SJSA1 (cell line): ENCODE measurements at places on chromosomes 7 and 10.
A peak's percentile ranks its signal among the peaks of the same experiment; 100 is the strongest.

DNA sequence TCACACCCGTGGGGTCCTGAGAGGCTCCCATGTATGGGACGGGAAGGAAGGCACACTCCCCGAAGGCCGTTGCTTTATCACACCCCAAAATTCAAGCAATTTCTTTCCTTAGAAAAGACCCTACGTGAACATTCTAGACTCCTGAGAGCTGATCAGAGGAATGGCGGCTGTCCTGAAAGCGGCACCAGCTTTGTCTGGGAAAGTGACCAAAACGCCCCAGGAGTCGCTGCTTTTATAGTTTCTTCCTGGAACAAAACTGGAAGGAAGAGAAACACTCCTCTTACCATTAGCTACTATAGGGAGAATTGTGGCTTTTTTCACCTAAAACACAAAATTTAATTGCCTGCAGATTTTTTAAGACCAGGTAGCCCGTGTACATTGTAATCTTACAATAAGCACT lies 261.8 kb upstream of the RNF32 start:
- H3K4me3 ChIP-seq = no peak overlapping the region
- no peaks in the 10 kb centered on the region for H3K27me3 ChIP-seq
- no peak overlapping the region for H3K27ac ChIP-seq
- no peaks in the 10 kb centered on the region for H3K4me1 ChIP-seq

- peaks cover 27% of the 10 kb centered on the region for H3K4me1 ChIP-seq
- DNase-seq = no peak
- no peak overlapping the region for H3K4me3 ChIP-seq
Measured at GRCh38 chr10:125015356-125015944, 73.5 kb downstream of the ZRANB1 start.

GRCh38 chr7:95286096-95286495 lies 38.2 kb downstream of the PON1 start:
- no peak overlapping the region for H3K4me3 ChIP-seq
- H3K4me1 ChIP-seq = no peaks in the 10 kb centered on the region
- H3K27me3 ChIP-seq = no peaks in the 10 kb centered on the region; the same call in none of the 2 replicates
- H3K36me3 ChIP-seq = no peaks in the 10 kb centered on the region
- DNase-seq = no peak
- no peak overlapping the region for H3K27ac ChIP-seq

- DNase-seq = no peak
- peaks cover 19% of the 10 kb centered on the region for H3K4me1 ChIP-seq
- no peak overlapping the region for H3K4me3 ChIP-seq
Measured at GRCh38 chr10:48659790-48660189, 24.9 kb upstream of the WDFY4 start.

- H3K27ac ChIP-seq = no peak overlapping the region
- no peak for DNase-seq
- H3K36me3 ChIP-seq = no peaks in the 10 kb centered on the region
- no peaks in the 10 kb centered on the region for H3K27me3 ChIP-seq
Measured at GRCh38 chr7:27586825-27587224, 75.9 kb downstream of the HIBADH start.

DNA sequence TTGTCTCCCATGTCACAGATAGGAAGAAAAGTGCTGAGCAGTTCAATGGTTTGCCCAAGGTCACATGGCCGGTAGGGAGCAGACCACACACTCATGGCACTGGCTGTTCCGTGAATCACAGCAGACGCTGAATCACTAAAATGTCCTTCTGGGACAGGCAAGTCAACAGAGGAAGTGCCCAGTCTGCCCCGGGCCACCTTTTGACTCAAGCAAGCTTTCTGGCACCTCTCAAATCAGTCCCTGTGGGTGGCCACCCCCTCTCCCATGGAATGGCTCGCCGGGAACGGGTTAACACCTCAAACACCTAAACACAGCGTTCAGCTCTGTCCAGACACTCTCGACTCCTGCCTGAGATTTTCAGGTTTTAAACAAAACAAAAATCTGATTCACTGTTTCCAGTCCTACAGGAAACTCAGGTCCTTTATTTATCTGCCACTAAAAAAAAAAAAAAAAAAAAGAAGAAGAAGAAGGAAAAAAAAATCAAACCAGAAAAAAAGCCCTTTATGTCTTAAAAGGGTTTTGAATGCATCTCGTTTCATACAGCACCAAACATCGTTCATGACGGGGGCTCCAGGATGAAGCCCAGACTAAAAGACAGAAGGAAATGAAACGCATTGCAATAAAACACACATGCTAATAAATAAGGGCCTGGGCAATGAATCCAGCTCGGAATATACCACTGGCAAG lies 15.5 kb downstream of the CARD11 start:
- H3K4me3 ChIP-seq = no peak overlapping the region
- DNase-seq = peak; percentile 81
- H3K27ac ChIP-seq = peak overlapping the region; percentile 56
- no peaks in the 10 kb centered on the region for H3K36me3 ChIP-seq
- peaks cover 25% of the 10 kb centered on the region for H3K4me1 ChIP-seq
- no peaks in the 10 kb centered on the region for H3K27me3 ChIP-seq

GRCh38 chr10:35781643-35782035 lies 139.5 kb upstream of the FZD8 start:
- H3K27me3 ChIP-seq = no peaks in the 10 kb centered on the region
- H3K4me3 ChIP-seq = no peak overlapping the region
- DNase-seq = no peak
- no peaks in the 10 kb centered on the region for H3K36me3 ChIP-seq

DNA sequence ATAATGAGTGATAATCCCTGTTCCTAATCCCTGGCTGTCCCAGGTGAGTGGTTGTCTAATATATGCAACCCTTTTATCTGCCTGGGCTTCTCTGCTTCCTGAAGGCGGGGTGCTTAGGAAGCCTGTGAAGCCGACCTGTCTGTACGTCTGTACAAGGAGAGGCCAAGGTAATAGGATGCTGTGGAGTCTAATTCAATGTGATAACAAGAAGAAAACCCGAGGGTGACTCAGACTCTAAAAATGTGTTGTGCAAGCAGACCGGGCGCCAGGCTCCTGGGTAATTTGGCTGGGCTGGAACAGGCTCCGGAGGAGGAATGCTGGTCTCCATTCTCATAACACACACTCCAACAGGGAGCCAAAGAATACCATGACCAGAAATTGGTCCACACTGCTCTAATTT lies 43.6 kb downstream of the THNSL1 start:
- DNase-seq = peak; percentile 81
- no peak overlapping the region for H3K4me3 ChIP-seq
- H3K4me1 ChIP-seq = peaks cover 40% of the 10 kb centered on the region

DNA sequence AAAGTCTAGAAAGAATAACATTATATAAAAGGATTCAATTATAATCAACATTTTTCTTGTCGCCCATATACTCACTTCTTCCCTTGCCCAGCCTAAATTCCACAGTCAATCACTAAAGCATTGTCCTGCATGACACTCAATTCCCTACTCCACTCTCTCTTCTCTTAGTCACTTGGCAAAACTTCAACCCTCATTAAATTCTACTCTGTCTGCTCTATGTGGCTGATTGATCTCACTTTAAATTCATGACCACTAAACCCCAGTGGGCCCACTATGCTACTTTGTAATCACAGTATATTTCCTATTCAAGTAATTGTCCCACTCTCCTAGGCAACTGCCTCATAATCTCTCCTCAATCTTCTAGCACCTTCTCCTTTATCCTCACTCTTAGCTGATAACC lies 54.1 kb downstream of the MTERF1 start:
- no peak overlapping the region for H3K4me3 ChIP-seq
- H3K36me3 ChIP-seq = no peaks in the 10 kb centered on the region
- H3K27ac ChIP-seq = no peak overlapping the region
- H3K4me1 ChIP-seq = no peaks in the 10 kb centered on the region
- 0 out of 2 replicates have a peak, but pooled peaks cover 2% of the 10 kb centered on the region for H3K27me3 ChIP-seq

GRCh38 chr10:101763141-101763846 lies 12.6 kb downstream of the FGF8 start:
- H3K27ac ChIP-seq = no peak overlapping the region
- H3K36me3 ChIP-seq = no peaks in the 10 kb centered on the region
- H3K27me3 ChIP-seq = peaks cover 9% of the 10 kb centered on the region; the same call in 1 of the 2 replicates
- no peak for DNase-seq
- no peaks in the 10 kb centered on the region for H3K4me1 ChIP-seq
- no peak overlapping the region for H3K4me3 ChIP-seq

DNA sequence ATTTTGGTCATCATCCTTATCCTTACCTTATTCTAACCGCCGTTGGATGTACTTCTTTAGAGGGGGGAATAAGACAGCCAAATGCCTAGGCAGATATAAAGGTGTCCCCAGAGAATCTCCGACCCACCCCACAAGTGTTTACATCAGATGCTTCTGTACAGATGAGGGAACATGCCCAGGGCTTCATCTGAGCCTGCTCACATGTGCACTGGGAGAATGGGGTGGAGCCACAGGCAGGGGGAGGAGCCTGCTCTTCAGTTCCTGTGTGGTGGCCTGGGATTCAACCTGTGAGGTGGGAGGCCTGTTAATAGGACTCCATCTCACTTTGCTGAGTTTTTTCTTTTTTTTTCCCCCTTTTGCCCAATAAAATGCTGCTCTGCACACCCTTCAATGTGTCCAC lies 27.6 kb upstream of the OPTN start:
- H3K36me3 ChIP-seq = no peaks in the 10 kb centered on the region
- H3K27ac ChIP-seq = no peak overlapping the region
- 0 out of 2 replicates have a peak, but pooled peaks cover 2% of the 10 kb centered on the region for H3K4me1 ChIP-seq
- H3K27me3 ChIP-seq = no peaks in the 10 kb centered on the region
- no peak overlapping the region for H3K4me3 ChIP-seq

GRCh38 chr7:95503271-95504131 lies 17.8 kb downstream of the ASB4 start:
- H3K27ac ChIP-seq = no peak overlapping the region
- H3K4me3 ChIP-seq = no peak overlapping the region
- H3K36me3 ChIP-seq = no peaks in the 10 kb centered on the region
- 0 out of 2 replicates have a peak, but pooled peaks cover 3% of the 10 kb centered on the region for H3K27me3 ChIP-seq

GRCh38 chr7:101128040-101128834 lies 1.3 kb downstream of the SERPINE1 start:
- peaks cover 21% of the 10 kb centered on the region for H3K36me3 ChIP-seq
- DNase-seq = no peak
- H3K4me1 ChIP-seq = peaks cover 54% of the 10 kb centered on the region
- H3K27ac ChIP-seq = no peak overlapping the region
- H3K4me3 ChIP-seq = no peak overlapping the region

DNA sequence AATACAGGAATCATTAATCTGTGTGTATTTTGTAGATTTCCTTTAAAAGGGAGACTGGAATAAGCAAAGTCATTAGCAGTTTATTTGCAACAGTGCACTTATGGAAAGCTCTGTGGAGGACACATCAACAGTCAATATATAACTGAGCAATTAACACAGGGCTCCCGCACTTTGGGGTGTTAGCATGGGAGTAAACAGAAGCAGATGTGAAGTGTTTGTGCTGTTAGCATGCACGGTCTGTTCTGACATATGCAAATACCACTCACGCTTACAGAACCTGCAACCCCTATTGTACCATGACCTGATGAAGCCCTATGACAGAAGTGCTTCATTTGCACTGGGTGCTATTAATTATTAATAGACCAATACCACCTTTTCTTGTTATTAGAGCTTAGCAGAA lies 118.9 kb downstream of the PPP1R3A start:
- no peak overlapping the region for H3K27ac ChIP-seq
- no peak for DNase-seq
- peaks cover 23% of the 10 kb centered on the region for H3K4me1 ChIP-seq
- H3K4me3 ChIP-seq = no peak overlapping the region
- H3K36me3 ChIP-seq = no peaks in the 10 kb centered on the region
- H3K27me3 ChIP-seq = no peaks in the 10 kb centered on the region

- peaks cover 15% of the 10 kb centered on the region for H3K4me1 ChIP-seq
- no peak for DNase-seq
- H3K27ac ChIP-seq = no peak overlapping the region
- no peaks in the 10 kb centered on the region for H3K27me3 ChIP-seq
- no peak overlapping the region for H3K4me3 ChIP-seq
- peaks cover 34% of the 10 kb centered on the region for H3K36me3 ChIP-seq
Measured at GRCh38 chr10:72012796-72013195, 48.6 kb downstream of the CHST3 start.

DNA sequence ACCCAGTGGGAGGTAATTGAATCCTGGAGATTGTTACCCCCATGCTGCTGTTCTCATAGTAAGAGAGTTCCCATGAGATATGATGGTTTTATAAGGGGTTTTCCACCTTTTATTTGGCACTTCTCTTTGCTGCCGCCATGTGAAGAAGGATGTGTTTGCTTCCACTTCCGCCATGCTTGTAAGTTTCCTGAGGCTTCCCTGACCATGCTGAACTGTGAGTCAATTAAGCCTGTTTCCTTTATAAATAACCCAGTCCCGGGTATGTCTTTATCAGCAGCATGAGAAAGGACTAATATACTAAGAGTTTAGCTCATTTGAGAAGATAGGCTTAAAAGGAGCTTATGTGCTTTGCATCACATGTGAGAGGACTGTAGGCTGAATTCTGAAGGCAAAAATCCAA lies 29.3 kb downstream of the TMEM248 start:
- H3K27me3 ChIP-seq = no peaks in the 10 kb centered on the region
- no peak overlapping the region for H3K4me3 ChIP-seq
- H3K36me3 ChIP-seq = peaks cover 71% of the 10 kb centered on the region

DNA sequence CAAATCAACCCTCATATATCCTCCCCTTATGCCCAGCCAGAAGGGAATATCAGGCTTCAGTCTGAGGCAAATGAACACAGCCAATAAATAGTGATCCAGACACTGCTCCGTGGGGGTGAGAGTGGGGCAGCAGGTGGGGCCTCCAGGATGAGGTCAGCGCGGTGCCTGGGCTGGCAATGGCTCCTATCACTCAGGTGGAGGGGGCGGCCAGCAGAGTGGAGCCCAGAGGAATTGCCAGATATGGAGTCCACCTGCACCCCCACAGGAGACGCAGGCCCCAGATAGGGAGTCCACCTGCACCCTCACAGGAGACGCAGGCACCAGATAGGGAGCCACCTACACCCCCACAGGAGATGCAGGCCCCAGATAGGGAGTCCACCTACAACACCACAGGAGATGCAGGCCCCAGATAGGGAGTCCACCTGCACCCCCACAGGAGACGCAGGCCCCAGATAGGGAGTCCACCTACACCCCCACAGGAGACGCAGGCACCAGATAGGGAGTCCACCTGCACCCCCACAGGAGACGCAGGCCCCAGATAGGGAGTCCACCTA lies 78.0 kb upstream of the PPP2R2D start:
- H3K27ac ChIP-seq = no peak overlapping the region
- H3K27me3 ChIP-seq = no peaks in the 10 kb centered on the region
- H3K4me3 ChIP-seq = no peak overlapping the region
